ENCODE measurements at places on chromosomes 11 and 22.

DNA sequence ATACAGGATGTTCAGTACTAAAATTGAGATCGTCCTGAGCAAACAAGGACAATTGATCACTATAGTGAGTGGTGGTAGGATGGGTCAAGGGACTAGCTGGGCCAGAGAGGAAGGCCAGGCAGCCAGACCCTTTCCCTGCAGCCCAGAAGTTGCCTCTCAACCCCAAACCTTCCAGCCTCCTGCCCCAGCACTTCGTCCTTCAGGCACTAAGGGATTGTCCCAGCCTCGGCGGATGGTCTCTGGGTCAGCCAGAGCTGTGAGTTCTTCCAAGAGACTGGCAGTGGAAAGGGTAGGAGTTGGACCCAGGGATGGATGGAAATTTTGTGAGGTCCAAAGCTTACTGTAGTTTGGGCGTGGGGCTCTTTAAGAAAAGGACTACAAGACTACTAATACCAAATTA is 3.6 kb upstream of the LMO1 start:
- DNase-seq = no peak

DNA sequence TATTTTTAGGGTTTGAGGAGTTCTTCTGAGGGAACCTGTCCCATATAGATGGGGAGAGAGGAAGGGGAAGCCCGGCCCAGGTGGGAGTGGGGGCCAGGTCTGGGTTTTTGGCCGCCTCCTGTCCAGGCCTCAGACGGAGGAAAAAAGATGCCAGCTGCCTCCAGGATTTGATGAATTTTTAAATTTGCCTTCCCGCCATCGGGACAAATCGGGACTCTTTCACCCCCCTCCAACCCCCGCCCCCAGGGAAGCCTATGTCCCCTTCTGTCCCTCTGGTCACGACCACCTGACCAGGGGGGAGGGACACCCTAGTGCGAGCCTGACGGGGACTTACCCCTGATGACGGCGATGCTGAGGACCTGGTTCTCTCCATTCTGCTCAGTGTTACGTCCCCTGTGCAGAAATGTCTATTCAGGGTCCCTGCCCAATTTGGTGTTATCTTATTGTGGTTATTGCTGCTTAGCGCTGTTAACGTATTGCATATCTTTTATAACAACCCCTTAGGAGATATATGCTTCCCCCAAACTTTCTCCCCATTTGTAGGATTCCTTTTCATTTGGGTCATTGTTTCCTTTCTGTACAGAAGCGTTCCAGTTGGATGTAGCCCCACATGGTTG is 115.9 kb upstream of the GRK3 start:
- no peak for DNase-seq

- DNase-seq = peak; percentile 44
These were observed 13.9 kb downstream of the OTUB1 start for GRCh38 chr11:64000026-64000739.

- DNase-seq = no peak
These were observed 10.3 kb downstream of the GAL start for GRCh38 chr11:68694431-68695297.

DNA sequence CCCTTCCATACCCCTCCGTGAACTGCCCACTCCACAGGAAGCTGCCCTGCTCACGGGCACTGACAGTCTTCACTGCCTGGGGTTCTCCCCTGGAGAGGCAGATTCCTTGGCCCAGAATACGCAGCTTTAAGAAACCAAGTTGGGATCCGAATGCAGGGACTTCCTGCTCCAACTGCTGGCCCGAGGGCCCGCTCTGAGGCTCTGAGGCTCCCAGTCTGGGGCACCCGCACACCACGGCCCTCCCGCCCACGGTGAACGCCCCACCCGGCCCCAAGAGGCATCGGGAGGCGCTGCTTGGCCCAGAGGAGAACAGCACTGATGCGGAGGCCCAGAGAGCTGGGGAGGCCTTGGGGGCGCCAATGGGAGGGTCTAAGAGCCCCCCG is 42.3 kb downstream of the IGF2 start:
- no peak for DNase-seq

DNA sequence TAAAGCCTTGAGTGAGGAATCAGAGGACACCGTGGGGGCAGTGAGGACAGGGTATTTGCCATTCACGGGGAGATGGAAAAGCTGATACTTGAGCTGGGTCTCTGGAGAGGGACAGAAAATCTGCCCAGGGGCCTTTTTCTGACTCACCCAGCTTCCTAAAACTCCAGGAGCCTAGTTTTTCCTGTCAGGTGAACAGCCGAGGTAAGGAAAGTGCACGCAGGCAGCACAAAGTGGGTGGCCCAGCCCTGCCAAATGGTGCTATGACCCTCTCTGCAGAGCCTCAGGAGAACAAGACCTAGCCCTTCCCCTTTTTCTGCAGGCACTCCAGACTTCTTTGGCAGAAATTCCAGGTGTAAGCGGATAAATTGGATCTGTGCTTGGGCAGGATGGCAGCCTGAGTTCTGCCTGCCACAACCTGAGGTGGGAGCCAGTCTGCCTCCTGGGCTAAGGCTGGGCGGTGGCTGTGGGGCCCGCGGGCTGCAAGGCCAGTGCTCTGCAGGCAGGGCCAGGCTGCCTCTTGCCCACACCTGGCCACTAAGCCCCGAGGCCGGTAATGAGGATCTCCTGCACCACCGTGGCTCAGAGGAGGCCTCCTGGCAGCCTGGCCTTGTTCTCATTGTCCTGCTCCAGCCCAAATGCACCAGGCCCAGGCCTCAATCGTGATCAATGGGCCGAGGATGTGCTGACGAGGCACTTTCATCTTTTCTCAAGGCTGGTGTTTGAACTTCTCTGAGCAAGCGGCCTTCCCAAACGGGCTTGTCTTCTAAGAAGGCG is 72.9 kb upstream of the LMO1 start:
- DNase-seq = no peak

GRCh38 chr22:48224332-48224731 is 1461.9 kb downstream of the TBC1D22A start:
- DNase-seq = no peak

DNA sequence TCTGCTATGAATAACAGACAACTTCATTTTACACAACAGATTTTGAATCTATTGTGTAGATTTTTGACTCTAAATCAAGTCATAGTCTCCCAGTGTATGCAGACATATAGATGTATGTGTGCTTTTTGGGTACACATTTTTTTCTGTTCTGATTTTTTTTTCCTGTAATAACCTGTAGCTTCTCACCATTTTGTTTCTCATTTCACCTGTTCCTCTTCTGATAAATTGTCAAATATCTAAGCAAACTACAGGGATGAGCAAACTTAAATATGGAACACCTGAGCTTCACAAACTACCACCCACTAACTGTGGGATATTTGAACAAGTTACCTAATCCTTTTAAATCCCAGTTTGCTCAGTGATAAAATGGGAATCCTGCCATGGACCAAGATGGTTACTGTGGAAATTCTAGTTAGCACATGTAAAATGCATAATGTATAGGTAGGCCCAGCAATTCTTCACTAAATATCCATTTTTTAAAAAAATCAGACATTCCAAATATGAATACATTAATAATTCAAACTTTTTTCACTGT is 15.7 kb downstream of the LGR4 start:
- DNase-seq = no peak

All from breast epithelium (tissue), 4 donors.